ENCODE measurements at places on chromosomes 3 and 15. TPM values are rescaled to one million over a fixed set of nuclear protein-coding genes. Genes with fewer than 3 reads are reported as not detected.

DNA sequence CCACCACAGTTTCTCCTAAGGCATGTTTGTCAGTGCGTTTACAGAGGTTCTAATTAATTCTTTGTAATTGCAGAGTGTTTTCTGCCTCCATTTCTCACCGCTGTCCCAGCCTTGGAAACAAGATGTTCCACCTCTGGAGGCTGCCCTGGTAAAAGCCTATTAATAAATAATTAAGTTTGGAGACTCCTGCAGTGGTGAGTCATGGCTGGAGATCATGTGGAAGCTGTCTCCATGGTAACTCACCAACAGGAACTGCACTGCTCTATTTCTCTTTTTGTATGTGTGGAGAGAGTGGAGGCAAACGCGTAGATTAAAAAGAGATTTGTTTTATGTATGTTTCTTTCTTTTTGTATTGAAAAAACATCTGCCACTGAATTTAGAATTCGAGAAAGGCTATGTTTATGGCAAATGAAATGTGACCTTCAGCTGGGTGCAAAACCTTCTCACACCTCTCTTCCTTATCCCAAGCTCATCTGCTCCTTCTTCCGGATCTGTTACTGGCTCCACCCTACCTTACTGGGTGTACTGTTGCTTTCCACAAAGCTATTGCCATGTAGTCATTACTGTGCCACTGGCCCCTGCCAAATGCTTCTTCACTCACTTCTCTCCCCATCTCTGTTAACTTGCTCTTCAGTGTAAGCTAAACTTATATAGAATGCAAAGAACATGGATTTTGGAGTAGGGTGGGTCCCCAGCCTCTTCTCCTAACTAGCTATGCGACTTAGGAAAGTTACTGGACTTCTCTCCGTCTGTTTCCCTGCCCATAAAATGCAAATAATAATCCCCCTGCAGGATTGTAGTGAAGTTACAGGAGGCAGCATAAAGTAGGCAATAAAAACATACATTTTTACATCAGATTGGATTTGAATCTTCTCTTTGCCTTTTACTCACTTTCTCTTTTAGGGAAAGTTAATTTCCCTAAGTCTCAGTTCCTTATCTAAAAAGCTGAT is 778.5 kb downstream of the NTRK3 start:
- H3K27me3 ChIP-seq: no peaks in the 10 kb centered on the region
- H3K36me3 ChIP-seq: no peaks in the 10 kb centered on the region
- no peak overlapping the region for H3K27ac ChIP-seq
- no peak overlapping the region for H3K4me3 ChIP-seq
- DNase-seq: no peak
- no peaks in the 10 kb centered on the region for H3K4me1 ChIP-seq

DNA sequence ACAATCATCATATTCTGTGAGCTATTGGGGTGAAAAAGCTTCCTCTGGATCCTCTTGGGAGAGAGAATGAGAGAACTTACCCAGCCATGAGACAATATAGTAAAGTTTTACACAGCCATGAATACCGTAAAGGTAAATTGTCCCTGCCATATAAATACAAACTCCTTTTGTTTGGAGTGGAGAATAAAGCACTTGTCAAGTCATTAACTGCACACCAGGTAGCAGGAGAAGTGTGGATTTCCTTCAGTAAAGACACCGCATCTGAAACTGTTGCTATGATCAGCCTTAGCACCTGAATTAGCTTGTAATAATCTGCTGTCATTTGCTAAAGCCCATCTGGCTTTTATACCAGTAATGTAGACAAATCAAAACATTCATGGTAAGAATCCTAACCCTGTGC is 336.6 kb upstream of the SLCO3A1 start:
- H3K36me3 ChIP-seq: no peaks in the 10 kb centered on the region
- no peak for DNase-seq
- H3K4me1 ChIP-seq: no peaks in the 10 kb centered on the region

DNA sequence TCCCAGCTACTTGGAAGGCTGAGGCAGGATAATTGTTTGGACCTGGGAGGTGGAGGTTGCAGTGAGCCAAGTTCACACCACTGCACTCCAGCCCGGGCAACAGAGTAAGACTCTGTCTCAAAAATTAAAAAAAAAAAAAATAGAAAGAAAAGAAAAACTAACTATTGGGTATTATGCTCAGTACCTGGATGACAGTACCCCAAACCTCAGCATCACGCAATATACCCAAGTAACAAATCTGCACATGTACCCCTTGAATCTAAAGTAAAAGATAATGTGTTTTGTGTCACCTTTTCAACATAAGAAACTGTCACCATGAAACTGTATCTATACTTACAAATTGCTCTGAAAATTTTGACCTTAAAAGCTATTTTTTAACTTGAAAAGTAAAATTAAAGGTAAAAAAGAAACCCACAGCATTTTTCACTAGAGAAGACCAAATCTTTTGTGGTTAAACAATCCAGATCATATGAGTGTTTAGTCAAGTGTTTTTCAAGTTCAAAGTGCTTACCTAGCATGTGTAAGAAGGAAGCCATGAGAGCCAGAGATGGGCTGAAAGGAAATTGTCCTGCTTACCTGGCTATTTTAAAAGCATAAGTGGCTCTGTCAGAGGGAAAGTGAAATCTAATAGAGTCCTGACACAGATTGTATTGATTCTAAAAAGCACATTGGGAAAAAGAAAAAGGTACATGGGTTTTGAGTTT is 50.5 kb downstream of the MYO1E start:
- peaks cover 5% of the 10 kb centered on the region for H3K4me1 ChIP-seq
- no peaks in the 10 kb centered on the region for H3K36me3 ChIP-seq
- H3K27me3 ChIP-seq: peaks cover 2% of the 10 kb centered on the region
- no peak for DNase-seq

GRCh38 chr15:85692873-85693272 is 101.9 kb downstream of the KLHL25 start:
- H3K36me3 ChIP-seq: peaks cover 35% of the 10 kb centered on the region
- H3K27me3 ChIP-seq: no peaks in the 10 kb centered on the region
- H3K4me3 ChIP-seq: peak overlapping the region; percentile 96
- peaks cover 57% of the 10 kb centered on the region for H3K4me1 ChIP-seq
- H3K27ac ChIP-seq: peak overlapping the region; percentile 77

- H3K27me3 ChIP-seq: no peaks in the 10 kb centered on the region
- H3K27ac ChIP-seq: no peak overlapping the region
- peaks cover 19% of the 10 kb centered on the region for H3K4me1 ChIP-seq
- no peak for DNase-seq
- H3K36me3 ChIP-seq: peaks cover 30% of the 10 kb centered on the region
- no peak overlapping the region for H3K4me3 ChIP-seq
Measured at GRCh38 chr3:88117683-88118082, 32.1 kb upstream of the C3orf38 start.

GRCh38 chr3:2950159-2950558 is 160.0 kb downstream of the IL5RA start:
- no peak overlapping the region for H3K4me3 ChIP-seq
- H3K4me1 ChIP-seq: no peaks in the 10 kb centered on the region
- H3K27ac ChIP-seq: no peak overlapping the region
- H3K36me3 ChIP-seq: no peaks in the 10 kb centered on the region

DNA sequence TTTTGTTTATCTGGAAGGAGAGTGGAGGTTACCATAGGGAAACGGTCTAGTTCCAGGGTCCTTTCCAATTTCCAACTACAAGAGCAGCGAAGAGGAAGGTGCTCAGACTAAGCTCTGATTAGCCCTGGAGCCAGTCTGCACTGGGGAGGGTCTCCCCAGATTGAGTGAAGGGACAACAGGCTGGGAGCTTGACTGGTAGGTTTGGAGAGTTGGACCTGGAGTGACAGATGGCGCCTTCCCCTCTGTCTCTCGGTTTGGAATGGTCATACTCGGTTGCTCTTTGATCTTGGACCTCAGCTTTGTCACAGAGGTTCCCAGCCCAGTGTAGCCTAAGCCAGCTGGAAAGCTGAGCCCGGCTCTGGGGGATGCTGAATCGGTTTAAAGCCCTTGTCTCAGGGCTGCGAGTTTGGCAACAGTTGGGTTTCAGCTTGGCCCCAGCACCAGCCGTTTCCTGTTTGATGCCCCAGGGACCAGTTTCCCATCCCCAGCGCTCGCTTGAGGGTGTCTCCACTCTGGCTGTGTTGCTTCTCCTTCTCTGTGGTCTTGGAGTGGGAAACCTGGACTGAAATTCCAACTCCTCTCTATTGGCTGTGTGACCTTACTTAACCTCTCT is 53.1 kb upstream of the ULK4 start:
- H3K36me3 ChIP-seq: peaks cover 6% of the 10 kb centered on the region
- no peaks in the 10 kb centered on the region for H3K27me3 ChIP-seq
- no peak for DNase-seq
- peak overlapping the region; percentile 85 for H3K27ac ChIP-seq

DNA sequence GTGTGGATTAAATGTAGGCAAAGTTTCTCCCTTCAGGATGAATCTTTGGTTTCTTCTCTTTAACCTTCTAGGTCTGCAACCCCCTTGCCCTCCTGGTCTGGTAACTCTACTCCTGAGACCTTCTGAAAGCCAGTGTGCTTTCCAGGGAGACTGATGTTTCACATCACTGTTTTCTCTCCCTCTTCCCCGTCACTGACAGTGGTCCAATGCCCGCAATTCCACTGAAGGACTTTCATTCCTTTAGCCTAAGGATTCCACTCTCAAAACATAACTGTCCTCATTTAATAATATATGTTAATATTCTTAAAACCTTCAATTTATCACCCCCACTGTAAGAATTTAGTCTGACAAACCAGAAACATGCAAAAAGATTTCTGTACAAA is 101.5 kb upstream of the CPNE4 start:
- DNase-seq: no peak
- H3K36me3 ChIP-seq: no peaks in the 10 kb centered on the region
- peaks cover 1% of the 10 kb centered on the region for H3K27me3 ChIP-seq
- H3K27ac ChIP-seq: no peak overlapping the region
- H3K4me1 ChIP-seq: no peaks in the 10 kb centered on the region

The VPS33B gene
- 20.9 TPM for total RNA-seq

DNA sequence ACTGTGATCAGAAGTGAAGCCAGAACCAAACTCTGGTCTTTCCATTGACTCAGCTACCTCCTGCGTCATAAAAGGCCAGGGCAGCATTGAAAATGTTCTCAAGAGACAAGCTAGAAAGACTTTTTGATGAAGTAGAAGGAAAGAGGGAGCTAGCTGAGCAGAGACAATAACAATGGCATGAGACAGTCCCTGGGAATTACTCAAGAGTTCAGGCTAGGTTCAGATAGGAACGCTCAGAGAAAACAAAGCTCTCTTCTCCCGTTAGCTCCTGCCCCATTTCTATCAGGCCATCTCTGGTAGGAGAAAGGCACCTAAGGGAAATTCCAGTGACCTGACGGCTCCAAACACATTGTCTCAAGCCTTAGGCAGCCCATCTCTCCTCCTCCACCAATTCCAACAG is 7.0 kb upstream of the OXTR start:
- no peak overlapping the region for H3K27ac ChIP-seq
- no peak overlapping the region for H3K4me3 ChIP-seq
- H3K36me3 ChIP-seq: no peaks in the 10 kb centered on the region
- no peaks in the 10 kb centered on the region for H3K4me1 ChIP-seq
- peaks cover 2% of the 10 kb centered on the region for H3K27me3 ChIP-seq
- DNase-seq: no peak

DNA sequence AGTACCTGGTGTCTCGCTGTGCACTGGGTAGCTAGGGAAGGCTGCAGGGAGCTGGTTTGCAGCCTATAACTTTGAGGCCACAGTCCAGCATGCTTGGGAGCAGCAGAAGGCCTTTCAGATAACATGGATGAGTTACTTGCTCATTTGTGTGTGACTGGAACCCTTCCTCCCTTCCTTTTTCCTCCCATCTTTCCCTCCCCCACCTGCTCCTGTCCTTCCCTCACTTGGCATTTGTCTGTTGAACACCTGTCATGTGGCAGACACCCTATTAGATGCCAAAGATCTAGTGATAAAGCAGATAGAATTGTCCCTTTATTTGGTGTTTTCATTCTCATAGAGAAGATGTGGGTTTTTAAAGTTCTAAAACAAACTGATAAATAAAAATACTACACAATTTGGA is 71.6 kb downstream of the LRTM1 start:
- H3K4me3 ChIP-seq: no peak overlapping the region
- H3K36me3 ChIP-seq: no peaks in the 10 kb centered on the region

- DNase-seq: no peak
- H3K4me3 ChIP-seq: no peak overlapping the region
- no peaks in the 10 kb centered on the region for H3K27me3 ChIP-seq
- H3K4me1 ChIP-seq: no peaks in the 10 kb centered on the region
- no peak overlapping the region for H3K27ac ChIP-seq
Measured at GRCh38 chr3:61945657-61946056, 384.3 kb downstream of the PTPRG start.

- no peak for DNase-seq
- H3K36me3 ChIP-seq: peaks cover 20% of the 10 kb centered on the region
- no peak overlapping the region for H3K27ac ChIP-seq
- H3K4me1 ChIP-seq: peaks cover 47% of the 10 kb centered on the region
Measured at GRCh38 chr3:25653322-25653721, 11.4 kb downstream of the TOP2B start.

- H3K4me3 ChIP-seq: no peak overlapping the region
- no peaks in the 10 kb centered on the region for H3K4me1 ChIP-seq
- H3K27me3 ChIP-seq: peaks cover 8% of the 10 kb centered on the region
- DNase-seq: no peak
- no peak overlapping the region for H3K27ac ChIP-seq
Measured at GRCh38 chr3:10779293-10779805, 36.7 kb upstream of the SLC6A11 start.

Data from activated T-helper 1 cell treated with anti-CD3 and anti-CD28 coated beads, Interleukin-12 subunit alpha, Interleukin-12 subunit beta, Interleukin-2, Interleukin-4 antibody, amounts not matched to agents 30 ng/mL and 10 ng/mL and 1 ng/mL, durations not matched to agents 14 hours and 24 hours and 36 hours (primary cell).